Activated CD4-positive, alpha-beta T cell treated with anti-CD3 and anti-CD28 coated beads, Interleukin-2, amount 10 ng/mL, durations not matched to agents 7 days and 5 days (primary cell): ENCODE measurements at places on chromosomes 13 and 19. TPM values are rescaled to one million over a fixed set of nuclear protein-coding genes. Genes with fewer than 3 reads are reported as not detected.
A peak's percentile ranks its signal among the peaks of the same experiment; 100 is the strongest.

- peak; percentile 65 for DNase-seq
Measured at GRCh38 chr19:8505680-8506401, 3.4 kb upstream of the PRAM1 start.

DNA sequence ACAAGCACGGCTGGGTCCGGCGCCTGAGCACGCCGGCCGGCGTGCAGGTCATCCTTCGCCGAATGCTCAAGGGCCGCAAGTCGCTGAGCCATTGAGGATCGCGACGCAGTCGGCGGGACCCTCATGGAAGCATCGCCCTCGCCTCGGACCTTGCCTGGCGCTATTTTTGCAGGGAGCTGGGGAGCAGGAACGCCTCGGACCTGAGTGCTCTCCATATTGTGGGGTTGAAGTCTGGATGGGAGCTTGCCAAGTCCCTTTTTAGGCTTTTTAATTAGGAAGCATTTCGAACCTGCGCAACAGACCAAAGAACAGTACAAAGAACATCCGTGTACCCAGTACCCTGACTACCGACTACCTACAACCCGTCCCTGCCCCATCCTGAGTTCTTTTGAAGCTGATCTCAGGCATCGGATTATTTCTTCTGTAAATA is 628 bp downstream of the MRPL34 start:
- DNase-seq, result no peak

- no peak for DNase-seq
Measured at GRCh38 chr19:33366127-33366526, 7.4 kb upstream of the CEBPG start.

- no peak for DNase-seq
Measured at GRCh38 chr13:108113407-108113806, 101.9 kb downstream of the LIG4 start.

DNA sequence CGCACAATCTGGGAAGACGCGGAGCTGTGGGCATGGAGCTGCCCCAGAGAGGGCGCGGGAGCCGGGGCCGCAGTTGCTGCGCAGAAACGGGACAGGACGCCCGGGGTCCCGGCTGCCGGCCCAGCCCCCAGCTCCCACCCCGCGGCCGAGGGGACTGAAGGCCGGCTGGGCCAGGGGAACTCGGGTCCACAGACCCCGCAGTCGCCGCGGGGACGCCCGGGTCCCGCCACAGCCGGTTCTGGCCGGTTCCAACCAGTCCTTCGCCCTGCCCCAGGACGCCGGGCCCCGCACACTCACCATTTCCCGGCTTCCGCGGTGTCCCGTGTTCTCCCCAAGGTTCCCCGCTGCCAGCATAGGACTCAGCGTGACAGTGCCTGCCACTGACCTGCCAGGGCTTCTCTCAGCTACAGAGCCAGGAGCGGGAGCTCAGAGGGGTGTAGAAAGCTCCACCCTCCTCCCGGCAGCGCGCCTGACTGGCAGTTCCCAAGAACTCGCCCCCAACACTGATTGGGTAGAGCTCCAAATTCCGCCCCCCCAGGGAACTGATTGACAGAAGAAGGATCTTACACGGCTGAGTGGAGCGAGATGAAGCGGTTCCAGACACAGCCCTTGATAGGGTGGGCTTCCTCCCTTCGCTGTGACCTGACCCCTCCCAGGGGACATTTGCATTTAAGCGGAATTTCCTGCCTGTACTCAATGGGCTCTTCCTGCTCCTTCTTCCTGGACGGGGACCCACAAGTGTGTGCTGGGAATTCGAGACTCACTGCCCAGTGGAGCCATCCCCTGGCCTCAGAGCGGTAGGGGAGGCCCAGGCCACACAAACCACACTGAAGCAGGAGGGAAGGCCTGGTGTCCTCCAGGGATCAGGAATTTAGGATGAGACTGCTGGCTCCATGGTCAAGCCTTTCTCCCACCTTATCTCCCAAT is at the start of gene ZNF442:
TSS of gene ZNF442 (minus strand) at position 448 of the 927 bp plus-strand sequence. CDS start 2,052 bp downstream, outside the sequence.
- peak; percentile 87 for DNase-seq

DNA sequence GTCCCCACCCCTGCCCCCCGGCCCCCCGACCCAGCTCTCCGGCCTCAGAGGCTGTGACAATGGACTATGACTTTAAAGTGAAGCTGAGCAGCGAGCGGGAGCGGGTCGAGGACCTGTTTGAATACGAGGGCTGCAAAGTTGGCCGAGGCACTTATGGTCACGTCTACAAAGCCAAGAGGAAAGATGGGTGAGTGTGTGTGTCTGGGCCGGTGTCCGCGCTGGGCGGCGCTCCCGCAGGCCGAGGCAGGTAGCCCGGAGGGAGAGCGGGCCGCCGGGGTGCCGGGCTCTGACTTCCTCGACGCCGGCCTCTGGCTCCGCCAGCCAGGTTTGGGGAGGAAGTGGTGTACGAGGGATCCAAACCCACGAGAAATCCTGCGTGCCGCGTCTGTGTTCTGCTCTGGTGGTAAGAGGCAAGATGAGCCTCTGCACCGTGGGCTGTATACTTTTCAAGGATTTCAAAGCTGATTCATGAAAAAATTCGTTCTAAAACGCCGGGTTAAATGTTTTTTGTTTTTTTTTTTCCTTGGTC is 718 bp downstream of the CDK8 start:
- DNase-seq, result peak; percentile 70

HIF3A gene
- not detected for total RNA-seq

NLRP4 gene
- not detected for total RNA-seq

DIRAS1 gene
- total RNA-seq, result not detected
